Endodermal cell (in vitro differentiated cells): ENCODE measurements at places on chromosomes 4 and X.

DNA sequence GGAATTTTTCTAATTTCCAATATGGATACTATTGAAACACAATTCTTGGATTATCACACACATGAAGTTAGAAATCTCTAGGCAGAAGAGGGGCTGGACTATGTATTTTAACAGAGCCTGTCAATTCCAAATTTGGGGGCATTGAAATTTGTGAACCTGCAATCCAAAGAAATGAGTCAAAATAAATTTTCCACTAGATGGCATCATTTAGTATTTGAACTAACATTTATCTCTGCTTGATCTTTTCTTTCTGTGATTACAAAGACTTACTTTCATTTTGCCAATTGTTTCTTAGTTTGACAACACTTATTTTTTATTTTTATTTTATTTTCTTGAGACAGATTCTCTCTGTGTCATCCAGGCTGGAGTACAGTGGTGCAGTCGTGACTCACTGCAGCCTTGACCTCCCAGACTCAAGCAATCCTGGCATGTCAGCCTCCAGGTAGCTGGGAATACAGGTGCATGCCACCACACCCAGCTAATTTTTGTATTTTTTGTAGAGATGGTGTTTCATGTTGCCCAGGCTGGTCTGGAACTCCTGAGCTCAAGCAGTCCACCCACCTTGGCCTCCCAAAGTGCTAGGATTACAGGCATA lies 2.7 kb upstream of the PYURF start:
- no peak for DNase-seq

DNA sequence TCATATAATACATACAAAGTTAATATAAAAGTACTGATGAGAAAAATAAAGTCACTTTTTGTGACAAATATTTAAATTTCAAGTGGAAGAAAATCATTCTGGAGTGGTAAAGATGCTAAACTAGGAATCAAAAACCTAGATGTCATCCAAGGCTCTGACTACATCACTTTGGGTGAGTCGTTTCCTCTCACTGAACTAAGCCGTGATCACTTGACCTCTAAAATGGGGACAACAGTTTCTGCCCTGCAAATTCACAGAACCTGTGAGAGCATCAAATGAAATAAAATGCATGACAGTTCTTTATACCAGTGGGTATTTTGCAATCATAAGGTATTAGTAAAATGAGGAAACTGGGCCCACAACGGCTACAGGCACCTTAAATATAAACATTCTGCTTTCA lies 63.8 kb downstream of the PRDM5 start:
- DNase-seq = no peak

DNA sequence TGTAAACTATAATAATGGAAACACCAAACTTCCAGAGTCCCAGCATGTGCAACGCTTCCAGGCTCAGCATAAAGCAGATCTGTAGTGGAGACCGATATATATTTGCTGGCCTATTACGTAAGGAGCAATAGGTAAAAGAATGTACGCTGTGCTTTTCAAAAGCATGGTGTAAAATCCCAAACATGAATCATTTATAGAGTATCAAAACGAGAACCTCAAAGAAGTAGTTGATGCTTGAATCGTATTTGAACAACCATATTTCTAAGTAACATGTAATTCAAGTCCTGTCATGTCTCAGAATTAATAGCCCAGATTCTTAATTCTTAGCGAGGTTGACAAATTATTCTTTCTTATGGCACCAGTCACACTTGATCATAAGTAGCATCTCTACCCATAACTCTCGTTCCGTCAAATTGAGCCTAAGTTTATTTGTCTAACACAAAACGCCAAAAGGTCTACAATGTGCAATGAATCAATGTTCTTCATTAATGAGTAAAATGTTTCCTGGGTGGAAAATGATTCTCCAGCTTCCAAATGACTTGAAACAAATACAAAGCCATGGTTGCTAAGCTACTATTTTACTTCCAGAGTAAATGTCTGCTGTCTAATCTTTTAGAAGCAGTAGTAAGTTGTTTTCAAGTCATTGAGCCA lies 811.5 kb upstream of the FRG1 start:
- no peak for DNase-seq

GRCh38 chrX:34371754-34372153 lies 239.6 kb upstream of the FAM47A start:
- DNase-seq = no peak

- DNase-seq = no peak
Observed at GRCh38 chr4:78704981-78705683, 71.0 kb upstream of the BMP2K start.

GRCh38 chrX:155086202-155086840 lies 15.0 kb downstream of the BRCC3 start:
- peak; percentile 85 for DNase-seq

- DNase-seq = no peak
Observed at GRCh38 chr4:13108096-13108495, 376.0 kb downstream of the RAB28 start.

DNA sequence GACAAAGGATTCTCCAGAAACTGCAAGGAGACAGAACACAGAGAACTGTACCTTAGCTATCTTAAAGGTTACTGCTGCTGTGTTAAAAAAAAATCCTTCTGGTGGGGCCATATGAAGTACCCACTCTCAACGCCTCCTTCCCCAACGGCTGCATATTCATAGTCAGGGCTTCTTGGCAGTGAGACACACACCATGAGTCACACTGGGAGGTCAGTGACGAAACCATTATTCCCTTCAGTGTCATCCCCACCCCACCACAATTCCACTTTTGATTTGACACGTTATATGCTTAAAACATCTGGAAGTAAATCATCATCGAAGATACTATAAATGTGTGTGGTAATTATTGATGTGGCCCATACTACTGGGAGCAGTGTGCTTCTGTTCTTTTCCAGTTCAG lies 271.5 kb downstream of the LDB2 start:
- no peak for DNase-seq

GRCh38 chrX:154321594-154321993 lies 26.0 kb downstream of the TKTL1 start:
- no peak for DNase-seq

DNA sequence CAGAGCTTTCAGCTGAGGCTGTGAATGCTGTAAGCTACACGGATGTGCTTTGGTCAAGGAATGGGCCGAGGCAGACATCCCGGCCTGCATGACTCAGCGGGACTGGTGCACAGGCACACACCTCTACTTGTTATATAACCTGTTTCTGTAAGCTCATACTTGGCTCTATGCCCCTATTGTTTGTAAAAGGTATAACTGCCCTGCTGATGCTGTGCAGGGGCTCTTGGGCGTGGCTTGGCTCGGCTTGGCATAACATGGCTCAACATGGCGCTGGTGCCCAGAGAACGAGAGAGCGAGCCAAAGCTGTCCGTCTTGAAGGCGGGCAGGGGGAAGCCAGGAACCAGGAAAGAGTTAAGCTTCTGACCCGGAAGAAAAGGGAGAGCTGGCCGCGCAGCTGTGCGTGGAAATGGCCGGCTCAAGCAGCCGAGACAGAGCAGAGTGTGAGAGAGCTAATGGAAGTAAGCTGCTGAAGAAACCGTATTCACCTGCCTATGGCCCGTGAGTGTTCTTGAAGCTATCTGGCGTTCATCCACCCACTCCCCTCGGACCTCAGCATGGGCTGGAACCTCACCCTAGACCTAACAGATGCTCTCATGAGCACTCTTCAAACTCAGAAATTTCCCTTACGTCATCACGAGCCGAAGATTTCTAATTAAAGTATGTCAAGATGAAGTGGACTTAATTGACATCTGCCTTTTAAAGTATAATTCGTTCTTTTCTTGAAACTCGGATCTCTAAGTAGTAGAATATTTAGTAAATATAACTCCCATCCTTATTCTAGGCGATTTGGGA lies 286.3 kb upstream of the AGA start:
- DNase-seq = no peak

- no peak for DNase-seq
Observed at GRCh38 chr4:77952457-77952856, 89.8 kb downstream of the MRPL1 start.

DNA sequence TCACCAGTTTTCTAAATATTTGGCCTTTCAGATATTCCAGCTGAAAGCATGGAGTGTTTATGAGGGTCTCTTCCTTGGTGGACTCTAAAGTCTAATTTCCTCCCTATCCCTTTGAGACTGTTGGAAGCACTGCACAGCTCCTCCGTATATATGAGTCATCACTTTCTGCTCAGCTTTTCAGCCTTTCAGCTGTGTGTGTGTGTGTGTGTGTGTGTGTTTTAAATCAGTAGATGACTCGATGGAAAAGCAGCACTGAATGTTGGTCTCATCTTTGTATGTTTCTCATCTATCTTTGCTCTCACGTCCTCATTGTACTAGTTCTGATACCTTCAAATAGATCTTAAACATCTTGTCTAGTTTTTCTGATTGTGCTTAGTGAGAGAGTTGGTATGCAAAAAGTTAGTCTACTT lies 81.6 kb downstream of the ZFX start:
- DNase-seq = no peak

- DNase-seq = no peak
Observed at GRCh38 chr4:165204462-165204830, 2.9 kb upstream of the KLHL2 start.

DNA sequence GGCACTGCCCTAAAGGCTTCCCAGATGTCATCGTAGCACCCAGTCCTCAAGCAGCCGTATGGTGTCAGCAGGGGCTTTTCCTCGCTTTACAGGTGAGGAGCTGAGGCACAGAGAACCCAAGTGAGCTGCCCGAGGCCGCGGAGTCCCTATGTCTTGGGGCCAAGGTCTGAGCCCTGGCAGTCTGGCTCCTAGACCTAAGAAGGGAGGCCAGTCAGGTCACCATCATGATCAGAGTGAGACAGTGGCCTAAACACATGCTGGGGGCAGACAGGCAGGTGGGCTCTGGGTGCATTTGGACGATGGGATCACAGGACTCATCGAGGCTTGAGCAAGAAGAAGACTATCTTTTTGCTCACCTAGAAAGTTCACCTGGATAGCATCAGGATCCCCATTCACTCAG lies 94.9 kb downstream of the WFS1 start:
- no peak for DNase-seq

DNA sequence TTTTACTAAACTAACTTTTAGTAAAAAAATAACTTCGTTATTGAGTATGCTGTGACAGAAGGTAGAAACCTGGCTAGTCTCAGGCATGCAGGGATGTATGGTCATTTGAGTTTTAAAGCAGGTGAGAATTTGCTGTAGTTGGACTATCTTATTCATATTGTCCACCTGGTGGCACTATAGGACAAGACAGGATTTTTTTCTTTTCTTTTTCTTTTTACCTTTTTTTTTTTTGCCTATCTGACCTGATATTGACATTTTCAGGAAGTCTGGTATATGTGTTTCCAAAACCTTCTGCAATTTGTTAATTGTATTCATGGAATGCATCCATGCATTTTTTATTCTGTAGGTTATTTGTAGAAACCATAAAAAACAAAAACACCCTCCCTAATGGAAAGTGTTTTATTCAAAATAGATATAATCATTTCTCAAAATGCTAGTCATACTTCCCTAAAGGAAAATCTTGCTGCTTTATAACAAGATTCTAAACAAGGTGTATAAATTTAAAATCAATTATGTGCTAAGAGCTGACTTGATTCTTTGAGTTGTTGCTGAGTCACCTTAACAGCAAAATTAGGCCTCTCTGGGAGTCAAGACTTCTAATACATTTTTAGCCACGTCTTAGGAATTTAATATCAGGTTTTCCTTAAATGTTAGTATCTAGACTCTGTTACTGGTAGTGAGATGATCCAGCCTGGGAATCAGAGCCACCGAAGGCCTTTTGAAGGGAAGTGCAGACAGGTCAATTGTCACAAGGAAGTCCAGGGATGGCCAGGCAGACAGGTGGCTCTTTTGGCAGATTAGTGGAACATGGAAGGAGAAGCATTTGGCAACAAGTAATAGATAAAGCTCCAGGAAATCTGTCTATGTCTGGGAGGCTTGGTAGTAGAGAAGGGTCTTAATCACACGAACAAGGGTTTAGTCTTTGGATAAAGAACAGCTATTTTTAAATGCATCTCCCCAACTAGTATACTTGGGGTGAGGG lies 201.3 kb upstream of the GNPDA2 start:
- DNase-seq = no peak

- DNase-seq = no peak
Observed at GRCh38 chr4:117425636-117426035, 340.3 kb upstream of the TRAM1L1 start.

GRCh38 chr4:127410201-127410600 lies 222.6 kb upstream of the INTU start:
- DNase-seq = no peak

DNA sequence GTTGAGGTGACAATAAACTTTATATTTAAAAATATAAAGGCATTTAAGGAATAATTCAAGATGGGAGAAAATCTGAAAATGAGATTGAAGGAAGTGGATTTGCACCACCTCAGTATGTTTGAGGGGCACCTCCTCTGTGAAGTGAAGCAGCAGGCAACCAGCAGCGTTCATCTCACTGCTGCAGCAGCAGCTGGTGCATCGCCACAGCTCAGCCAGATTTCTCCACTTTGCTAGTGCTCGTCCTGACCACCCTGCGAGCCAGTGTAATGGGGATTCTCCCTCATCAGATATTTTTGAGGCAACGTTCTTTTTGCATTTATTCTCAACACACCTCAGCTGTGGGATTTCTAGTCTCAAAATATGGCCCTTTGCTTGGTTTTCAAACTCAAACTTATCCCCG lies 13.9 kb downstream of the LRAT start:
- DNase-seq = no peak

GRCh38 chr4:9685692-9686091 lies 95.7 kb upstream of the DRD5 start:
- DNase-seq = no peak

GRCh38 chr4:112284662-112285411 lies 867 bp downstream of the TIFA start:
- no peak for DNase-seq

DNA sequence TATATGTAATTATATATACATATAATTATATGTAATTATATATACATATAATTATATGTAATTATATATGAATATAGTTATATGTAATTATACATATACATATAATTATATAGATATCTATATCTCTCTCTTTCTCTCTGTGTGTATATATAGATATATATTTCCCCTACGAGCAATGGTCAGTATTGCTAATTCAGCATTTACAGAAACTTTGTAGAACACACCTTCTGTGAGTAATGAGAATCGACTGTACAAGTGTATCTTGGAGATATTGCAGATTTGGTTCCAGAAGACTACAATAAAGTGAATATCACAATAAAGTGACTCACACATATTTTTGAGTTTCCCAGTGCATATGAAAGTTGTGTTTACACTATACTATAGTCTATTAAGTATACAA lies 33.7 kb downstream of the GALNTL6 start:
- DNase-seq = no peak

GRCh38 chr4:2497931-2498330 lies 29.0 kb downstream of the RNF4 start:
- no peak for DNase-seq

- no peak for DNase-seq
Observed at GRCh38 chrX:101478366-101478765, 6.9 kb upstream of the ARMCX4 start.

DNA sequence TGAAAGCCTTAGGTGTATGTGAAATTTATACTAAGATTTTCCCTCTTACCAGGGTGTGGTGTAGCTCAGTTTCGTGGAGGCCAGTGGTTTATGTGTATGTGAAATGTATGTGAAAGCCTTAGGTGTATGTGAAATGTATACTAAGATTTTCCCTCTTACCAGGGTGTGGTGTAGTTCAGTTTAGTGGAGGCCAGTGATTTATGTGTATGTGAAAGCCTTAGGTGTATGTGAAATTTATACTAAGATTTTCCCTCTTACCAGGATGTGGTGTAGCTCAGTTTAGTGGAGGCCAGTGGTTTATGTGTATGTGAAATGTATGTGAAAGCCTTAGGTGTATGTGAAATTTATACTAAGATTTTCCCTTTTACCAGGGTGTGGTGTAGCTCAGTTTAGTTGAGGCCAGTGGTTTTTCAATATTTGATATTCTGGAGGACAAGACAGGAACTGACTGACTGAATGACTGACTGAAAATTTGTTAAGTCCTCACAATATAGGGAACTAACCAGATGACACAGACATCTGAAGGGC lies 143.7 kb downstream of the NEXMIF start:
- DNase-seq = no peak
